ENCODE measurements at places on chromosomes 4 and X.

- DNase-seq = no peak
Measured at GRCh38 chr4:11138964-11139363, 289.7 kb downstream of the HS3ST1 start.

GRCh38 chr4:175930471-175930870 lies 118.4 kb upstream of the GPM6A start:
- DNase-seq = no peak

DNA sequence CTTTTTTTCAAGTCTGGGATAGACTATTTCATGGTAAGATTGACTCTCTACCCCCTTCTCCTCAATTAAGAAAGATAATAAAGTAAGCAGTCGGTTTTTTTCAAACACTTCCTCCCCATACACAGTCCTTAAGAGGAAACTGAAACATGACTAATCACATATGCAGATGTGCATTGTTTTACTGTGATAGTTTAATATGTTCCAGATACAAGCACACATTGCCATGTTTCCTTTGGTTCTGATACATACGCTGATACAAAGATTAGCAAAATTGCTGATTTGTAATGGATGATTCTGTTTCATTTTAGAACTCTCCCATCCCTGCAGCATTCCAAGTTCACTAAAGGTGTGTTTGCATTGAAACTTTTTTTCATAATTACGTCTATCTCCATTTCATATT lies 76.1 kb downstream of the FBXO8 start:
- no peak for DNase-seq

DNA sequence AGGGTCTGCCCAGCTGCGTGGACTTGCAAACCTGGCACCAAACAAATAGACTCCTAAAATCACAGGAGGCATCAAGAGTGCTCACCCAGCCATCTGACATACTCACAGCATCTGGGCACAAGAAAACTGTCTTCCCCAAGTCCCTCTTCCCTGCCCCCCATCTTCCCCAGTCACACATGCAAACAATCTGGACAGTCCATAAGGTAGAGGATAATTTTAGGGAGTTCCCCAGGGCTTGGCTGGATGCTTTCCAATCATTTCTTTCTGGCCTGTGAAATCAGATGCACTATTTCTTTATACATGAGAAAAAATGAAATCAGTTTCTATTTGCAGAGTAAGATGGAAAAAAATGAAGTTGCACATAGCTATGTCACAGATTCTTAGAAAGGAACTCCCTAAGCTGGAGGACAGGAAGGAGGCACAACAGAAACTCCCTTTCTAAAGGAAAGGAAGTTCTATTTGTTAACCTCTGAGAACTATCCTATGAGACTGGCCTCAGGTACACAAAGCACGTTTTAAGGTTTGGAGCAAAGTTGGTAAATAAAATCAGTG lies 342.3 kb downstream of the HNRNPD start:
- no peak for DNase-seq

GRCh38 chr4:168600796-168601583 lies 104.1 kb downstream of the PALLD start:
- no peak for DNase-seq

DNA sequence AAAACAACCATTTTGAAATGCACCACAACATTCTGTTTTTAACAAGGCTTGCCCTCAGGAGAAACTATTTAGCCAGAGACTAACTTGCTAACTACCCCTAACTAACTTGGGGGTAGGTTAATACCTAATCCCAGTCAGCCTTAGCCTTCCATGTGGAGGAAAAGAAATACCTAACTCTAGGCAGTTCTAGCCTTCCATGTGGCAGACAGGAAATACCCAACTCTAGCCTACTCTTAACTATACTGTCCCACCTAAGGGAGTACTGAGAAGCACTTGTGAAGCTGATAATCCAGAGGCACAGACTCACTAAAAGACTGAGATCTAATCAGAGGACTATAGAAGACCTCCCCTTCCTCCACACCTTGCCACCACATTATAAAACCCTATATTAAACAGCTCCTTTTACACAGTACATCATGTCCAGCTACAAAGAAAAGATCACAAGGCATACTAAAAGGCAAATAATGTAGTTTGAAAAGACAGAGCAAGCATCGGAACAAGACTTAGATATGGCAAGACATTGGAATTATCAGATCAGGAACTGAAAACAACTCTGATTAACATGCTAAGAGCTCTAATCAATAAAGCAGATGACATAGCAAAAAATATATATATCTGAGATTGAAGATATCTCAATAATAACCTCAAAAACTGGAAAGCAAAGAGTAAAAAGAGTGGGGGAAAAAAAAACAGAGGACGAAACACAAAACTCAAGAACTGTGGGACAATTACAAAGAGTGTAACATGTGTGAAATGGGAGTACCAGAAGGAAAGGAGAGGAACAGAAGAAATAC lies 52.2 kb downstream of the FRYL start:
- DNase-seq = no peak

DNA sequence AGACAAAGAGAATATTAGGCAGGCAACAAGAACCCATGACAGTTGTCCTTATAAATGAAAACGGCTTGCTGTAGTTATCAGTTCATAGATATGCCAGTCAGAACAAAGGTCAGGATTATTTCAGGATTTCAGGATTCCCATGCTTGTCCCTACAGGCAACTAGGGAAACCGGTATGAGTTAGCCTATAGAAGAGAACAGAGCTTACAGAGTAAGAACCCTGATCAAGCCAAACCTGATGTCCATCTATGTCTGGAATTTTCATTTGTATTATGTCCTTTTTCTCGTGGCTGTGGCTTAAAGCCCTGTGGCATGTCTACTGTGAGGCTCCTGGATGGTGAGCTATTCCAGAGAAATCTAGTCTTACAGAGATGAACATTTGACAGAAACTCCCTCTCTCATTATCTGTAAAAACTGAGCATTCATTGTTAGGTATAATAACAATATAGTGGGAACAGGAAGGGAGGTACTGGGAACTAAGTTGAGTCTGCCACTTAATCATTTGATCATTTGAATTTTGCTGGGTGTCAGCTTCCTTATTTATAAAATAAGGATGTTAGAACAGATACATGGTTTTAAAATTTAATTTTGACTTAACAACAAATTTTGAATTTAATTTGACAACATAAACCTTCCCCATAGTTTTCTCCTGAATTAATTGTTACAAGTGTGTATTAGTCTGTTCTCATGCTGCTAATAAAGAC lies 129.5 kb upstream of the KLF3 start:
- DNase-seq = no peak

- DNase-seq = no peak
Measured at GRCh38 chrX:118627084-118627758, 100.2 kb upstream of the IL13RA1 start.

All from NCI-H187 treated with DMSO at 0.1 percent for 48 hours (cell line).